ENCODE measurements at places on chromosomes 7 and 10.

- H3K4me1 ChIP-seq, result peaks cover 15% of the 10 kb centered on the region
- peak overlapping the region; percentile 74 for H3K4me3 ChIP-seq
- no peaks in the 10 kb centered on the region for H3K36me3 ChIP-seq
- DNase-seq, result no peak
- no peaks in the 10 kb centered on the region for H3K27me3 ChIP-seq
These were observed 985 bp upstream of the ETV1 start for GRCh38 chr7:13990319-13990983.

GRCh38 chr7:3558400-3558799, 257.3 kb downstream of the SDK1 start:
- no peaks in the 10 kb centered on the region for H3K27me3 ChIP-seq
- H3K36me3 ChIP-seq, result no peaks in the 10 kb centered on the region
- peaks cover 16% of the 10 kb centered on the region for H3K4me1 ChIP-seq
- H3K27ac ChIP-seq, result peak overlapping the region; percentile 44
- DNase-seq, result no peak
- no peak overlapping the region for H3K4me3 ChIP-seq

GRCh38 chr7:40516376-40516775, 381.6 kb downstream of the SUGCT start:
- H3K36me3 ChIP-seq, result no peaks in the 10 kb centered on the region
- no peaks in the 10 kb centered on the region for H3K4me1 ChIP-seq
- no peak overlapping the region for H3K27ac ChIP-seq
- DNase-seq, result no peak
- no peaks in the 10 kb centered on the region for H3K27me3 ChIP-seq
- no peak overlapping the region for H3K4me3 ChIP-seq

- no peak overlapping the region for H3K4me3 ChIP-seq
- DNase-seq, result no peak
- no peaks in the 10 kb centered on the region for H3K36me3 ChIP-seq
These were observed 50.9 kb downstream of the LAMB4 start for GRCh38 chr7:108079276-108079647.

DNA sequence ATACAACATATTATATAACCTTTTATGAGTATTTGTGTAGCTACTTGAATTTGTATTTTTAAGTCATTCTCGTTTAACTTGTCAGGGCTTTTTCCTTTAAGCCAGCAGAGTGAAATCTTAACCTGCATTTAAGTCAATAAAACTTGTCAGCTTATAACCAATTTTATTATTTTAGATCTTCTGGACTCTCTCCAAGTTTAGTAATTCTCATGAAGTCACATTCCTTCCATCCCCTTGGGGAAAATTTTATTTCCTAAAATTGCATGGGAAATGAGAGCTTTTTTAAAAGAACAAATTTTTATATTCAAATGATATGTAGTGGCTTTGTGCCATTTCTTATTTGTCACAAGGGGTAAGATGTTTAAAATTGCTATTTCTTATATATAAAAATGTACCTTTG, 74.0 kb downstream of the SEPTIN7 start:
- no peaks in the 10 kb centered on the region for H3K27me3 ChIP-seq
- H3K4me3 ChIP-seq, result no peak overlapping the region
- H3K36me3 ChIP-seq, result peaks cover 44% of the 10 kb centered on the region
- no peak for DNase-seq

DNA sequence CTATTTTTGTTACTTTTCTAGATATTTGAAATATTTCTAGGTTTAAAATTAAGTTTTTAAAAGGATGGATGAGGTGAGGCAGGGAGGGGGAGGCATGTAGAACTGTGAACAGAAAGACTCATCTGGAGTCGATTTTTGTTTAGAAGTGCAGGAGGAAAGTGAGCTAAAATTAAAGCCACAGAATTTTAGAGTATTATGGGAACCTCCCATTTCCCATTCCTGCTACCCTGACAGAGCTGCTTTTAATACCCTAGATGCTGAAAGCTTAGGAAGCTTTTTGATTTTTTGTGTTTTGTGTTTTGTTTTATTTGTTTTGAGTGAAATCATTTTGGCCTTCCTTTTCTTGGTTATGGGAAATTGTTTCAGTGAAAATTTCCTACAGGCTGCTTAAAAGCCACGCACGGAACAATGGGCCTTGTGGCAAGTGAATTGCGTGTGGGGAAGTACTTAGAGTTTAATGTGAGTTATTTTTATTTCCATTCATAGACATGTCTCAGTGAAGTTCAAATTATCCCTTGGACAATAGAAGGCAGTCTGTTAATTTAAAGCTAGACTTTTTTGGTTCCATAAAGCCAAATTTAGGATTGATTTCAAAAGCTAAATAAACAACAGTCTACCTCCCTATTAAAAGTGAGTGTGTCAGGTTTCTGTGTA, 102.0 kb upstream of the HDAC9 start:
- no peak for DNase-seq
- no peak overlapping the region for H3K27ac ChIP-seq
- H3K36me3 ChIP-seq, result no peaks in the 10 kb centered on the region
- H3K4me1 ChIP-seq, result peaks cover 4% of the 10 kb centered on the region

GRCh38 chr7:100493476-100494264, 9.9 kb downstream of the NYAP1 start:
- H3K36me3 ChIP-seq, result no peaks in the 10 kb centered on the region
- H3K27ac ChIP-seq, result no peak overlapping the region
- no peaks in the 10 kb centered on the region for H3K4me1 ChIP-seq
- peak overlapping the region; percentile 20 for H3K4me3 ChIP-seq

DNA sequence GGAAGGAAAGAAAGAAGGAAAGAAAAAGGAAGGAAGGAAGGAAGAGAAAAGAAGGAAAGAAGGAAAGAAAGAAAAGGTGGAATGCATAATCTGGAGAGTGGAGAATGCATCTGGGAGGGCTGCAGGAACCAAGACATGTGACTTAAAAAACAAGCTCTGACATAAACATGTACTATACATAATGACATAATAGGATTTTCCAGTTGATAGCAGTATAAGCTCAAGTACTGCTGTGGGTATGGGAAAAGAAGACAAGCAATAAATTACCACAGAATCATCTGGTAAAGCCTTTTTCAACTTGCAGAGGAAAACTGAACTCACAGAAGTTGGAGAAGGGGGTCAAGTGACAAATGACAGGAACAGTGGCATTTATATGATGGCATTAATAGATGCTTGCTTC, 345.9 kb downstream of the PLXDC2 start:
- no peaks in the 10 kb centered on the region for H3K27me3 ChIP-seq
- no peak overlapping the region for H3K4me3 ChIP-seq
- no peaks in the 10 kb centered on the region for H3K36me3 ChIP-seq
- DNase-seq, result no peak
- H3K27ac ChIP-seq, result no peak overlapping the region

GRCh38 chr10:103556383-103557007, 63.0 kb downstream of the NEURL1 start:
- H3K36me3 ChIP-seq, result no peaks in the 10 kb centered on the region
- no peak overlapping the region for H3K27ac ChIP-seq

GRCh38 chr7:69283421-69283820, 314.9 kb upstream of the AUTS2 start:
- no peaks in the 10 kb centered on the region for H3K36me3 ChIP-seq
- H3K4me3 ChIP-seq, result no peak overlapping the region
- H3K27me3 ChIP-seq, result no peaks in the 10 kb centered on the region
- no peak overlapping the region for H3K27ac ChIP-seq
- no peaks in the 10 kb centered on the region for H3K4me1 ChIP-seq

GRCh38 chr10:18505456-18506118, 145.8 kb downstream of the NSUN6 start:
- DNase-seq, result no peak
- H3K27ac ChIP-seq, result no peak overlapping the region
- no peak overlapping the region for H3K4me3 ChIP-seq
- no peaks in the 10 kb centered on the region for H3K36me3 ChIP-seq
- H3K4me1 ChIP-seq, result no peaks in the 10 kb centered on the region

- H3K4me3 ChIP-seq, result no peak overlapping the region
- no peaks in the 10 kb centered on the region for H3K4me1 ChIP-seq
- no peaks in the 10 kb centered on the region for H3K27me3 ChIP-seq
- DNase-seq, result no peak
These were observed 253.7 kb downstream of the ELMO1 start for GRCh38 chr7:37194943-37195342.

DNA sequence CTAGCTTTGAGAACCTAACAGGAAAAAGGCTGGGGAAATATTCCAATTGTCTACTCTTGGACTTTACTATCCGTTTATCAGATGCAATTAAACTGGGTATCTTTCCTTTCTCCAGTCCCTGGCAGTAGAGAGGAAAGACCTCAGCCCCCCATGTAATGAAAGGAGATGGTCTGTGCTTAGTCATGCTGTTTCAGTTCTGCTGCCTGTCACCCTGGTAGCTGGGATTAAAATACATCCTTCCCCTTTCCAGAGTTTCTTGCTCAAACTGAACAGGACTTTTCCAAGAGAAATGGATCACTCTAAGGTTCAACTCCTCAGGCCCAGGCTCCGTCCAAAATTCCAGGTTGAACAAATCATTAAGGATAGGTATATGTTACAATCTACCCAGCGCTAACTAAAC, 202.9 kb downstream of the PTEN start:
- H3K27ac ChIP-seq, result no peak overlapping the region
- DNase-seq, result no peak
- H3K4me1 ChIP-seq, result peaks cover 5% of the 10 kb centered on the region
- H3K27me3 ChIP-seq, result no peaks in the 10 kb centered on the region
- no peaks in the 10 kb centered on the region for H3K36me3 ChIP-seq

GRCh38 chr10:77256346-77256745, 381.3 kb downstream of the KCNMA1 start:
- no peaks in the 10 kb centered on the region for H3K36me3 ChIP-seq
- no peak overlapping the region for H3K27ac ChIP-seq
- DNase-seq, result no peak
- peaks cover 3% of the 10 kb centered on the region for H3K4me1 ChIP-seq
- no peaks in the 10 kb centered on the region for H3K27me3 ChIP-seq

DNA sequence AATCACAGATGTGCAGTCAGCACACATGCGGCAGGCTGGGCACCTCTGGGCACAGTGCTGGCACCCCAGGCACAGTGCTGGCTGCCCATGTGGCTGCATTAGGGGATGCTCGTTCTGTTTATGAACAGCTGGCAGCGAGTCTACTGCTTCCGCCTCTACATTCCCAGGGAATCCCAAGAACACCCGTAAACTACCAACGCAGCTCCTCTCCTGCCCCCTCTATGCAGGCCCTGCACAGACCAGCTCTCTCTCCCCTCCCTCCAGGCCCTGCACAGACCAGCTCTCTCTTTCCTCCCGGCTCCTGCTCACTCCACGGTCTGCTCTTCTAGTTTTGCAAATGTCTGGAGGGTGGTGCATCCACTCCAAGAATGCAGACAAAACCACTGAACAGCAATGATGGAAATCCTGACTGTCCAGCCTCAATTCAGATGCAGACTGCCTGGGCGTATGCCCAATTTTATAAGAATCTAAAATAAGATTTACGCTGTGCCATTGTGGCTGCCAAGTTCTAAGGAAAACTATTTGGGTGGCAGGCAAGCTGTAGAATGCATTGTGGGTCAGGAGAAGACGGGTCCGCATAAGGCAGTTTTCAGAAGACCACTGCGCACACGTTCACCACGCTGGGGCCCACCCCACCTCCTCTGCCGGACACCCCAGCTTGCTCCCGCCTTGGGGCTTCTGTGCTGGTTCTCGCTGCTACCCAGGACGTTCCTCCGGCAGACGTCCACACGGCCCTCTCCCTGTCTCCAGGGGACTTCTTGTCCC, 234.6 kb downstream of the ZMYND11 start:
- no peak overlapping the region for H3K4me3 ChIP-seq
- H3K27ac ChIP-seq, result no peak overlapping the region
- peaks cover 4% of the 10 kb centered on the region for H3K4me1 ChIP-seq
- DNase-seq, result no peak
- no peaks in the 10 kb centered on the region for H3K36me3 ChIP-seq

DNA sequence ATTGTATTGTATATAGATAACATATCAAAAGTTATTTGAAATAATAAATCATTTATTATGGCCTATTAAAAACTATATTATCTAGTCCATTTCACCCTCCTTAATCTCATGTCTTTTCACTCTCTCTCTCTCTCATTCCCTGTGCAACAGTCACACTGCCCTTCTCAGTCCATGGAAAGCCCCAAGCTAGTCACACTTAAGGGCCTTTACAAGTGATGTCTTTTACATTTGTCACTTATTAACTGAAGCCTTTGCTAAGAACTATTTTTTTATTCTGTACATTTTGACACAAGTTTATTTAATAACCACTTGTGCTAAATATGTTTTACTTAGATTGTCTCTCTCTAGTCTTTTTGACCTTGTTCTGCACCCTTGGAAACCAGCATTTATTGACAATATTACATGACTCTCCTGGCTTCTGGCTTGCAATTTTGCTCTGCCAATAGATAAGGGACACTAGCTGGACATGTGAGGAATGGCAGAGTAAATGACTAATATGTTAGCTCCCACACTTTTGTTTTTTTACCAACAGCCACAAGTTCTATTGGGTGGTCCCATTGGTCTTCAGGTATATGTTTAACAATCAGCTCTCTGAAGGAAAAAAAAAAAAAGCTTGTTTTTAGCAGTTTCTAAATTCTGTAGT, 706.8 kb upstream of the POT1 start:
- no peak for DNase-seq
- H3K4me1 ChIP-seq, result no peaks in the 10 kb centered on the region
- no peak overlapping the region for H3K4me3 ChIP-seq

- H3K27ac ChIP-seq, result no peak overlapping the region
- no peaks in the 10 kb centered on the region for H3K4me1 ChIP-seq
- no peak for DNase-seq
- H3K4me3 ChIP-seq, result no peak overlapping the region
- no peaks in the 10 kb centered on the region for H3K27me3 ChIP-seq
- H3K36me3 ChIP-seq, result peaks cover 65% of the 10 kb centered on the region
These were observed 34.0 kb downstream of the PSAP start for GRCh38 chr10:71816936-71817618.

GRCh38 chr10:118343115-118343514, 991 bp upstream of the FAM204A start:
- H3K4me3 ChIP-seq, result no peak overlapping the region
- no peak for DNase-seq
- peaks cover 18% of the 10 kb centered on the region for H3K36me3 ChIP-seq
- no peaks in the 10 kb centered on the region for H3K27me3 ChIP-seq

DNA sequence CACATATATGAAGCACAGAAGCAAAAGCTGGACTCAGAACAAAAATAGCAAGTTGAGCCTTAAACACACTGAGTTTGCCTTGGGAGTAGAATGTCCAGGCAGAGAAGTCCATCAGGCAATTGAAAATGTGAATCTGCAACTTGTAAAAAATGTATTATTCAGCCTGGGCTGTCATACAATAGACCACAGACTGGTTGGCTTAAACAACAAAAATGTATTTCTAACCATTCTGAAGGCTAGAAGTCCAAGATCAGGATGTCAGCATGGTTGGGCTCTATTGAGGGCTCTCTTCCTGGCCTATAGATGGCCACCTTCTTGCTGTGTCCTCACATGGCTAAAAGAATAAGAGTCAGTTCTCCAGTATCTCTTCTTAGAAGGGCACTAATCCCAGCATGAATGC, 76.5 kb upstream of the CAPZA2 start:
- peaks cover 3% of the 10 kb centered on the region for H3K4me1 ChIP-seq
- no peak overlapping the region for H3K4me3 ChIP-seq
- no peak for DNase-seq
- H3K36me3 ChIP-seq, result peaks cover 84% of the 10 kb centered on the region
- no peaks in the 10 kb centered on the region for H3K27me3 ChIP-seq
- H3K27ac ChIP-seq, result no peak overlapping the region
